Stimulated activated CD4-positive, alpha-beta T cell treated with anti-CD3 and anti-CD28 coated beads, Interleukin-1b, Interleukin-23, amount 100 ng/mL, for 24 hours (primary cell): ENCODE measurements at places on chromosomes 6 and 20.

GRCh38 chr6:95846652-95847051 is 169.1 kb upstream of the FUT9 start:
- DNase-seq, result no peak

GRCh38 chr20:3678856-3679720 is 2.7 kb downstream of the ADAM33 start:
- no peak for DNase-seq

DNA sequence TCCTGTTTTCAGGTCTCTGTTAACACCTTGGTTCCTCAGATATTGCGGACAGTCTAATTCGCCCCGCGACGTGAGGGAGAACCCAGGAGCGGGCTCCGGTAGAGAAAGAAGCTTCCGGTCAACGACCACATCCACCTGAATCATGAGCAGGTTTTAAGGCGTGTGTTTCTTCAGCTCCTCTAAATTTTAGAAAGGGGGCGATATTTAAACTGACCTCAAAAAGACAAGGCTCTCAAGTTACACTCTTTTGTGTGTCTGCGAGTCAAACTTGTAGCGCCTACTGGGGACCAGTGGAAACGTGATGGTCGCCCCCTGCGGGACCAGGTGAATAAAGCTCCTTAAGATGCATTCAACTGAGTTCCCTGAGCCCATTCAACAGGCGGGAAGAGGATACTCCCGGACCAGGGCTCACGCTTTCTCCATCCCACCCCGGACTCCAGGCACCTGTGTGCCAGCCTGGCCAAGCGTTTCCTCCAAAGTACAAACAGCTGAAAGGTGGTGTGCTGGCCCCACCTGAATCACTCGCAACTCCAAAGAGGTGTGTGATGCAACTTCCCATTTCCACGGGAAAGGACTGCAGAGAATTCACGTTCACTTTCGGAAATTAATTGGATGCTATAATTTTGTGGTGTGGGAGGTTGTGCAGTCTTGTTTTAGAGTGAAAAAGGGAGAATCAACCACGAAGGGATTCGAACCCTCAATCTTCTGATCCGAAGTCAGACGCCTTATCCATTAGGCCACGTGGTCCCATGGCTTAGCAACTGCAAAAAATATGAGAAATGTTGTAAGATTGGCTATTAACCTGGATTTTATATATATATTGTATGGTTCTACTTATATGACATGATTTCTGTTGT is 17.0 kb downstream of the GPX5 start:
- DNase-seq, result no peak

DNA sequence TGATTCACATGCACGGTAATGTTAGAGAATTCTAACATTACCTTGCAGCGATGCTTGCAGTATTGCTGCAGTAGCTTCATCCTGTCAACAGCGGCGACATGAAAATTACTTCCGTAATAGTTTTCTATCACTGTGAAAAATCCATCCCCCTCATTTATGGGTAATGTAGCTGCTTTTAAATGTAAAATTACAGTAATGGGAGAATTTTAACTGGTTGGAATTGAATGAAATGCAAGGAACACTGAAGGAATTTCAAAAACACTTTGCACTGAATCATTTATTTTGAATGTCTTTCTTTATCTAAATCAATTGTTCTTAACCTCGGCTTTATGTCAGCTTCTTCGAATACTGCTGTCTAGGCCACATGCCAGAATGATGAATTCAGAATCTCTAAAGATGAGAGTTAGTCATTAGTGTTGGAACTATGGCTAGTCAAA is 102.4 kb upstream of the HIVEP1 start:
- no peak for DNase-seq

DNA sequence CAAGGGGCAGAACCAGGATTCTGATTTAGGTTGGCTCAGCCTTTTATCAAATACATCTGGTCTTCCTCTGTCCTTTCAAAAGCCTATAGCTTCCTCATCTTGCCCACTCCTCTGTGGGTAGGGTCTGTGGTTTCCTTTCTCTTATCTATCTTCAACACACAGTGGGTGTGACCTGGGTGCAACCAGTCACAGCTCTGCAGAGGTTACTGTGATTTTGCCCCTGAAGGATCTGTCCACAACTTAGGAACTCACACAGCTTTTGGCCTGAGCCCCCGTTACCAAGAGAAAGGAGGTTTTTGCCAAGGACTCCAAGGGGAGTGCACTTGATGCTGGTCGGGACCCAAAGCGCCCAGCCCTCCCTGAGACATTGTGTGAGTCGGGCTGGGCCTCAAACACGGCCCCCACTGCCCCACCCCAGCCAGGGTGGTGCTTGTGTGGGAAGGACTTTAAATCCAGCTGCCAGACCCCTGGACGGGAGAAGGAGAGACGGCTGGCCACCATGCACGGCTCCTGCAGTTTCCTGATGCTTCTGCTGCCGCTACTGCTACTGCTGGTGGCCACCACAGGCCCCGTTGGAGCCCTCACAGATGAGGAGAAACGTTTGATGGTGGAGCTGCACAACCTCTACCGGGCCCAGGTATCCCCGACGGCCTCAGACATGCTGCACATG is at the start of gene PI16:
Gene PI16, plus strand, starts transcription at position 477 of the 670 bp plus-strand sequence. Its CDS starts 23 bp downstream, at position 500.
- no peak for DNase-seq

- DNase-seq, result no peak
Observed at GRCh38 chr6:5128351-5128750, 43.2 kb downstream of the PPP1R3G start.

GRCh38 chr6:160462551-160463109 is 114.5 kb downstream of the SLC22A3 start:
- peak; percentile 27 for DNase-seq

DNA sequence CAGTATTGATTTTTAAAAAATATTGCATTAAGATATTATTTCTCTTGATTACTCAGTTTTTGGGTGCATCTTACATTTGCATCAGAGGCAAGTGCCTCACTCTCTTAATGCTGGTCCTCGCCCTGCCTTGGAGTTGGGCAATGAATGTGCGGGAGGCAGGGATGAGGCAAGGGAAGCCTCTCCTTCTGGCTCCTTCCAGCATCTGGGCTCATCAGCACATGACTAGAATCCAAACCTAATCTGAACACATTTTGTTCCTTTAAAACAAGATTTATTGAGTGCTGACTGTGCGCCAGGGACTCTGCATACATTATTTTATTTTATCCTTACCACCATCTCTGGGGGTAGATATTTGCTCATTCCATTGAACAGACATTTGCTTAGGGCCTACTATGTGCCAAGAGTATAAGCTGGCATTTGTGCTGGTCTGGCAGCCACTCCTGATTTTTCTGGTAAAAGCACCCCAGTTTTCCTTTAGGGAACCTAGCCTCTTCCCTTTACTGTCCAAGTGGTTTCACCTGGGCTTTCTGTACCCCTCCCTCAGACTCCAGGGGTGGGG is 71.9 kb upstream of the ZNFX1 start:
- no peak for DNase-seq

DNA sequence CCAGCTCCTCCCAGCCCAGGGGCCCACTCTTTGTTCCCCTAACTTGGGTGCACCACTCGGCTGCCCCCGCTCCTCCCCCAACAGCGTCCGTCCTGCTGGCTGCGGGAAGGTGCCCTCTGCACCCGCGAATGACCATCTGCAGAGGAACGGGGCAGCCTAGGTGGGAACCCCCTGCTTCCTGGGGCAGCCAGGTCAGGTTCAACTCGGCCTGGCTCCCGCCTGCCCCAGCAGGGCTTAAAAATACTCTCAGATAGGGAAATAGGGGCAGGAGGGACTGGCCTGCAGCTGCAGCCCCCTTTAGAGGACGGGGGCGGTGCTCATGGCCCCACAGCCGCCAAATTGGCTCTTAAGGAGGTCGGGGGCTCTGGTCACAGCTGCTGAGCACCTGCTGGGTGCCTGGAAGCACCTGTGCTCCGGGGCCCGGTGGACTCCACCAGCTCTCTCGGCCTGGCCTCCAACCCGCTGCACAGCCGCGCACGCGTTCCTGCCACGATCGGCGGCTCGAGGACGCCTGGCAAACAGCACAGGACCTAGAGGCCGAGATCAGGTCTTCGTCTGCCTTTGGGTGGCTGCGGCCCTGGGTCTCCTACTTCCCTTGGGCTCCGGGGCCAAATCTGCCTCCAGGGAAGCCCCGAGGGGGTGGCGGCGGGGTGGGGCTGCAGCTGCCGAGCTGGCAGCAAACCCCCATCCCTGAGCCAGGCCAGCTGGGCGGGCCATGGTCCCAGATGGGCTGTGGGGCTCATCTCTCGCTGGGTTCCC is 700 bp upstream of the LAMA5 start:
- DNase-seq, result no peak

- no peak for DNase-seq
Observed at GRCh38 chr6:32047539-32047854, 9.3 kb downstream of the CYP21A2 start.

- DNase-seq, result no peak
Observed at GRCh38 chr6:129583866-129584265, 126.1 kb downstream of the ARHGAP18 start.

DNA sequence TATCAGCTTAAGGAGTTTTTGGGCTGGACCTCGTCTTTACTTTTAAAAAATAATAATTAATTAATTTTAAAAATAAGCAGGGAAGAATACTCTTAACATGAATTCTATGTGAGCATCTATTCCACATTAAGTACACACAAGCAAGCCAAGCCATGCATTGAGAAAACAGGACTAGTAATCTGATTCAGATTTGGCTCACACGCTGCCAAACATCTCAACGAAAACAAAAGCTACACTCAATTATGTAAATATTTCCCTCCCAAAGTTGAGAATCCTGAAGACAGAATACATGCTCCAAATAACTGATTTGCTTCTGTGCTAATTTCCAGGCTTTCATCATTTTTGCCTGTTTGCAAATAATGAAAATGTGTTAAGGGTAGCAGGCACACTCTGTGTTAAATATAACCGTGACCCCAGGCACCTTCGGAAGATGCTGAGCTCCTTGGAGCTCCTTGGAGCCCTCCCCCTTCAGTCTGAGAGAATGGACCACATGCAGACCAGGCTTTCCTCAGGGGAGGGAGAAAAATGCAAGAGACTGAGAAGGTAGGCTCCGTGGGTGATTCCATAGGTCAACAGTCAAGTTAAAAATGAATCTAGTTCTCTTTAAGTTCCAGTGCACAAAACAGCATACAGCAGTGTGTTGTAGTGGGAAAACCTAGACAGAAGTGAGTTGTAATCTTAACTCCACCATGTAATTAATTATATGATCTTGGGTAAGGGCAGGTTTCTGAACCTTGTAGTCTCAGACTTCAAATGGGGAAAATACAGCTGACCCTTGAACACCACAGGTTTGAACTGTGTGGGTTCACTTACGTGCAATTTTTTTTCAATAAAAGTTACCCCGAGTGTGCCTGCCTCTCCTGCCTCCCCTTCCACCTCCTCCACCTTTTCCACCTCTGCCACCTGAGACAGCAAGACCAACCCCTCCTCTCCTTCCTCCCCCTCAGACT is 161.3 kb upstream of the RREB1 start:
- no peak for DNase-seq

- no peak for DNase-seq
Observed at GRCh38 chr20:47768016-47768824, 17.1 kb downstream of the SULF2 start.

GRCh38 chr6:154773610-154774089 is 40.4 kb downstream of the SCAF8 start:
- no peak for DNase-seq

- no peak for DNase-seq
Observed at GRCh38 chr6:89251170-89251569, 34.0 kb upstream of the GABRR1 start.

- no peak for DNase-seq
Observed at GRCh38 chr20:23287354-23288190, 63.0 kb upstream of the NXT1 start.

DNA sequence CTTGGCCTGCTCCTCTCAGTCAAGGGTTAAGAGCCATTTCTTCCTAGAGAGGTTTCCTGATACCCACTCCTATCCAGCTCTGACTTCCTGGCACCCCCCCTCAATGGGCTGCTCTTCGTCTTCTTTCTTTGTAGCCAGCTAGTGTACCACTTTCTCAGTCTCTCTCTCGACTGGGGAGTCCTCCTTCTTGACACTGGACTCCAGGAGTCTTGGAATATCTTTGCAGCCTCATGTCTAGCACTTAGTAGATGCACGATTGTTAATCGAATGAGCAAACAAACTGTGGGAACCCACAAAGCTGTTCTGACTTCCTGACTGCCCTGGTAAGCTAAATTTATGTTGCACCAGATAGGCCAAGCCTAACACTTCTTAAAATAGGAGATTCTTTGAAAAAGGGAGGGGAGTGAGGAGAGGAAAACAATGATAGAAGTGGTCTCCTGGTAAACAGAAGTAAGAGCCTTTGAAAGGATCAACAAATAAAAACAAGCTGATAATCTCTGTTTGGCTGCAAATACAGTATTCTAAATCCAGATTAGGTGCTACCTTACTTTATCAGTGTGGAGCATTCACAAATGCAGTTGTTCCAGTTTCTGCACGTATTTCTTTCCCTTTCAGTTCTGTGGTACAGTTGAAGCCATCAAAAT is 160.1 kb upstream of the CITED2 start:
- no peak for DNase-seq

DNA sequence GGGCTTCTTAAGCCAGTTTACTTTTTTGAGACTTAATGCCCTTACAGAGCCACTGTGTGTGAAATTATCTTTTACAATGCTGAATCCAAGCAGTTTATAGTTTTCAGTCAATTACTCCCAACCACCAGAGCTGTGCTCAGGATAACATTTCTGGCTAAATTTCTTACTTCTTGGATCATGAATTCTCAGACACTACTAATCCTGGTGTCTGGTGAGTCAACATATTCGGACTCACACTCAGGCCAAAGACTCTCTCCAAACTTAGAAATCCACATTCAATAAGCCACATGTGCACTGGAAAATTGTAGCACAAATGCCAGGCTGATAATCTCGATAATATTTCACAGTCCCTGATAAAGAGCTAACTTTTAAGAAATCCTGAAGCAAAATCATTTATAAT is 49.0 kb downstream of the PTPRT start:
- no peak for DNase-seq

- DNase-seq, result no peak
Observed at GRCh38 chr6:27601668-27602254, 128.9 kb upstream of the ZNF184 start.

GRCh38 chr6:17219098-17219497 is 62.1 kb upstream of the RBM24 start:
- no peak for DNase-seq

DNA sequence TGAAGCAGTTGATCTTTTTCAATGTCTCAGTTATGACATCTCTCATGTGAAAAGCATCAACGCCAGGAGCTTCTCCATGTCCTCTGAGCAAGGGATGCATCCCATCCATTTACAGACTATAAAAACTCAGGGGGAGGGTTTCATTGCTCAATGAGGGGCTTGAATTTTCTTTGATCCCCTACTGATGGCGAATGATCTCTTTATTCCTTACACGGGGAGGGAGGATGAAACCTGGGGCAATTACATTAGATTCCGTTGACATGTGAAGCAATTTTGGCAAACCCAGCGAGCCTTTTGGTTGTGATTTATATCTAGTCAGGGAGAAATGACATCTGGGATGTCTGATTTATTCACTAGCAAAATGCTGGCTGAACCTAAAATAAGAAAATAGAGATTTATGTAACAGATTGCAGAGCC is 268.9 kb downstream of the HIVEP2 start:
- no peak for DNase-seq

DNA sequence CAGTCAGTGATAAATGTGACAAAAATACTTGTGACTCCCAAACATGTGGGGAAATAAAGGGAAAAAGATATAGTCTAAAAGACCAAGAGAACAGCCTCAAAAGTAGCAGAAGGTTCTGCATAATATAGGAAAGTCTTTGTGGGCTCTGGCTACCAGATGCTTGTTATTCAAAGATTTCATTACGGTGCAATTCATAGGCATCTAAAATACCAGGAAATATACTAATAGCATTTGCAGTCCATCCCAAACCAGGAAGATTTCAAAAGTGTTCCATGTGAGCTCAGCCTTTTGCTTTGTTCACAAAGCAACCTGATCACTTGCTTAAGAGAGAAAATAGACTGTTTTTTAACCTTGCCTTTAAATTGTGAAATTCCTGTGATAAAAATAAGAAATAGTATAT is 506.7 kb upstream of the MARCKS start:
- DNase-seq, result no peak

- DNase-seq, result no peak
Observed at GRCh38 chr6:138349891-138350290, 27.8 kb upstream of the SMIM28 start.
